ENCODE measurements at places on chromosomes 3 and 15.
A peak's percentile ranks its signal among the peaks of the same experiment; 100 is the strongest.

GRCh38 chr15:88537591-88538317, 8.7 kb downstream of the DET1 start:
- no peak overlapping the region for H3K4me3 ChIP-seq
- H3K27ac ChIP-seq = no peak overlapping the region
- no peak for ATAC-seq
- no peaks in the 10 kb centered on the region for H3K4me1 ChIP-seq
- no peaks in the 10 kb centered on the region for H3K27me3 ChIP-seq

DNA sequence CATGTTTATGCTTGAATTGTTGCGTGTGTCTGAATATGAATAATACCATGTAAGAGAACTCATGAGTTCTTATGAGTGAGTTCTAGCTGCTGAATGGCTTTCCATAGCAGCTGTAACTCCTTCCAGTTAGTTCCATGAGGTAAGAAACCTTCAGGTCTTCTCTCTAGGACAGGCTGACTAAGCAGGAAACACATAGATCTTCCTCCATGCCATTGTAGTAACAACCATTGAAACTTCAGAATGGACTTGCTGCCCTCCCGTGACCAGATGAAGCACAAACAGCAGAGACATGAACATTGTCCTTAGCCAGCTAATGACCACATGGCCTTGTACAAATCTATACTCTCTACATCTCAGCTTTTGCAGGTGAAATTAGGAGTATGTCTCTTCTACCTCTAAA, 200.0 kb downstream of the ZNF385D start:
- no peaks in the 10 kb centered on the region for H3K36me3 ChIP-seq
- no peak overlapping the region for H3K27ac ChIP-seq

GRCh38 chr15:67406257-67406861, 114.6 kb upstream of the C15orf61 start:
- peaks cover 10% of the 10 kb centered on the region for H3K4me1 ChIP-seq
- H3K27me3 ChIP-seq = no peaks in the 10 kb centered on the region
- no peak for ATAC-seq
- H3K27ac ChIP-seq = no peak overlapping the region

- no peak overlapping the region for H3K4me3 ChIP-seq
- H3K4me1 ChIP-seq = no peaks in the 10 kb centered on the region
- no peak overlapping the region for H3K27ac ChIP-seq
- ATAC-seq = no peak
- no peaks in the 10 kb centered on the region for H3K27me3 ChIP-seq
Measured at GRCh38 chr3:42723219-42723618, 20.6 kb upstream of the HHATL start.

- no peaks in the 10 kb centered on the region for H3K36me3 ChIP-seq
- ATAC-seq = no peak
- no peaks in the 10 kb centered on the region for H3K4me1 ChIP-seq
- H3K27me3 ChIP-seq = peaks cover 19% of the 10 kb centered on the region
- no peak overlapping the region for H3K4me3 ChIP-seq
- H3K27ac ChIP-seq = no peak overlapping the region
Measured at GRCh38 chr15:92492551-92493115, 99.0 kb downstream of the ST8SIA2 start.

DNA sequence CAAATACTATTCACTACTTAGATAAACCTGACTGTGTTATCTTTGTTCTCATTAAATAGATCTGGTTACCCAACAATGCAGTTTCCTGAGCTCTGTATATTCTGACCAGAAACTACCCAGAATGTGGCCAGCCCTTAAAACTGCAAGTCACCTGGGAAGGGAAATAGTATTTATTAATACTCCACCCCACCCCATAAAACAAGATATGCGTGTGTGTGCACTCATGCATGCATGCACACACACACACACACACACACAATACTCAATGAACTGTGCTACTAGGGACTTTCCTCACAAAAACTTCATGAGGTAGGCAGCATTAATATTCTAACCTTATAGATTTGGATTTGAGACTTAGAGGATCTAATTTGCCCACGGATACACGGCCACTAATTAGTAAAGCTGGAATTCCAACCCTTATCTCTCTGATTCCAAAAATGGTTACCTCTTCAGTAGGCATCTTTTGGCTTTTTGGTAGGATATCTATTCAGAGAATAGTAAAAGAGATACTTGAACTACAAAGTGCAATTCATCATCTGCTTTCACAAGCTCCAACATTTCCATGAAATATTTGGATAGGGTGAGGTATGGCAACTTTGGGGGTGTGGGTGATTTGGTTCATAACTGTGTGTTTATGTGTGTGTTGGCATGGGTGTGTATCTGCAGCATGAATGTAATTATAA, 197.0 kb upstream of the CFAP20DC start:
- H3K27ac ChIP-seq = no peak overlapping the region
- H3K4me1 ChIP-seq = peaks cover 11% of the 10 kb centered on the region
- no peaks in the 10 kb centered on the region for H3K36me3 ChIP-seq
- no peak for ATAC-seq

GRCh38 chr3:25427942-25428788, at the start of gene RARB:
Gene RARB, plus strand, starts transcription at chr3:25428263. Its CDS starts 469 bp downstream, at chr3:25428732.
- no peaks in the 10 kb centered on the region for H3K36me3 ChIP-seq
- H3K4me1 ChIP-seq = peaks cover 55% of the 10 kb centered on the region

GRCh38 chr3:113948015-113948917, 453 bp downstream of the ZDHHC23 start:
- H3K4me1 ChIP-seq = peaks cover 13% of the 10 kb centered on the region
- H3K4me3 ChIP-seq = peak overlapping the region; percentile 89
- peak overlapping the region; percentile 79 for H3K27ac ChIP-seq
- H3K36me3 ChIP-seq = no peaks in the 10 kb centered on the region
- H3K27me3 ChIP-seq = no peaks in the 10 kb centered on the region

- no peaks in the 10 kb centered on the region for H3K4me1 ChIP-seq
- no peaks in the 10 kb centered on the region for H3K36me3 ChIP-seq
- no peak overlapping the region for H3K27ac ChIP-seq
- no peaks in the 10 kb centered on the region for H3K27me3 ChIP-seq
Measured at GRCh38 chr3:43793648-43794372, 103.1 kb downstream of the ABHD5 start.

DNA sequence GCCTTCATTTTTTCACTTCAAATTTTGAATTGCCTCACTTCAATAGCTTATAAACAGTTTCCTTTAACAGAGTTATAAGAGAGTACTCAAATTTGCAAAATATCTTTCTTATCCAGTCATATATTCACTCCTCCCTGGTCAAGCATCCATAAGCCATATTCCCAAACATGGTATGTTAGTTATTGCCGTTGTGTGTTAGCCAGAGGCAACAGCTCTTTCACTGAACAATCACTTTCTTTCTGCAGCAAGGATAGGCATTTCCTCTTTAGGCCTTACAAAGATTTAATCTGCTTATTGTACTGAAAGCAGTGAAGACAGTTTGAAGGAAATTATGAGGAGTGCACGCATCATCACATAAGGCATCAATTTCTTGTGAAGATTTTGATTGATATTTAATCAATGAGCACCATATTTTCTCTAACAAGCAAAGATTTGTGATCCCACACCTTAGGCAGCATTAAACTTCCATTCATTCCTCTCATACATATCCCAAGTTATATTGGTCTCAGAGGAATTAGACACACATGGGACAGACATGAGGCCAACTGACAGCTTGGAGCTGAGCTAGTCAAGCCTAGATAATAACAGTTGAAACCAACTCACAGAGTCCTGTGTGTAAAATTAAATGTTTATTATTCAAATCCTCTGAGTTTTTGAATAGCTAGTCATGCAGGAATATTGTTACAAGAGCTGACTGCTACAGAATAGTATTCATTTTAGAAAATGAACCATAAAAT, 80.0 kb upstream of the EPHA6 start:
- no peak for ATAC-seq
- H3K4me3 ChIP-seq = no peak overlapping the region
- H3K4me1 ChIP-seq = no peaks in the 10 kb centered on the region
- no peaks in the 10 kb centered on the region for H3K36me3 ChIP-seq
- no peaks in the 10 kb centered on the region for H3K27me3 ChIP-seq

DNA sequence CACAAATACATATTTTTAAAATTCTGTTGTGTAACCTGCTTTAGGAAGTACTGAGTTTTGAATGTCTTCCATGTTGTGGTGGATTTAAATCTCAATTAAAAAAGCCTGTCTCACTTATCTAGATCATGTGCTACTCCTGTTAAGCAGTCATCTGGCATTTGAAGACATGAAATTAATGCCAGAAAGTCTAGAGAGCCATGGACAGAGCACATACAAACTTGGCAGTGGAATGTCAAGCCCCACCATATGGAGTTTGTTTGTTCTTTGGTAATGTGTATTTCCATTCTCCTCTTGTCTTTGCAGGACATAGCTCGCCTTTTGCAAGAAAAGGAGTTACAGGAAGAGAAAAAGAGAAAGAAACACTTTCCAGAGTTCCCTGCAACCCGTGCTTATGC, 39.3 kb upstream of the UTS2B start:
- peak; percentile 61 for ATAC-seq
- H3K27ac ChIP-seq = no peak overlapping the region
- no peaks in the 10 kb centered on the region for H3K27me3 ChIP-seq
- peaks cover 8% of the 10 kb centered on the region for H3K4me1 ChIP-seq
- H3K36me3 ChIP-seq = no peaks in the 10 kb centered on the region

DNA sequence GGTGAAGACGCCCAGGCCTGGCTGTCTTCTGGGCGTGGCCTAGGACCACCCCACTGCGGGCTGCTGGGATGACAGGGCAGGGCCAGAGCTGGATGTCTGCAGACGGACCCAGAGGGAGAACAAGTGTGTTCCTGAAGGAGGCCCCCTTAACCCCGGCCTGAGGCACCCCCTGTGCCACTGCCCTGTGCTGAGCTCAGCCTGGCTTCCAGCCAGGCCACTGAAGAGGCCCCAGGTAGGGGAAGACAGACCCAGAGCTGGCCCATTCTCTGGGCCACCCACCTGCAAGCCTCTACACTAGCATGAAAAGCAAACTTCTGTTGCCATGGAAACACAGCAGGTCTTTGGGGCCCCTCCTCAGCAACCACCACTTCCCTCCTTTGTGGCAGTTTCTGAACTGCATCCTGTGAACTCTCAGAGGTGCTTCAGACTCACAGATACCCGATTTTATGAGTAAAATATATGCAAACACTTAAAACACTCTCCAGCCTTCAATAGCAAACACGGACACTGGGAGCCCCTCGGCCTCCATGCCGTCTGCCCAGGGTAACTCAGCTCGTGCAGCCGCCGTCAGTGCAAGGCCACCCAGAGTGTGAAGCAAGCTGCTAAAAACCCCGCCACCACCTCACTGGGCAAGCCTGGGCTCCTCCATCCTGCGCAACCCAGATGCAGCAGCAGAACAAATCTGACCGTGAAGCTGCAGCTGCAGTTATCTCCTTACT, 42.5 kb downstream of the CMTM6 start:
- no peaks in the 10 kb centered on the region for H3K36me3 ChIP-seq
- no peaks in the 10 kb centered on the region for H3K27me3 ChIP-seq

DNA sequence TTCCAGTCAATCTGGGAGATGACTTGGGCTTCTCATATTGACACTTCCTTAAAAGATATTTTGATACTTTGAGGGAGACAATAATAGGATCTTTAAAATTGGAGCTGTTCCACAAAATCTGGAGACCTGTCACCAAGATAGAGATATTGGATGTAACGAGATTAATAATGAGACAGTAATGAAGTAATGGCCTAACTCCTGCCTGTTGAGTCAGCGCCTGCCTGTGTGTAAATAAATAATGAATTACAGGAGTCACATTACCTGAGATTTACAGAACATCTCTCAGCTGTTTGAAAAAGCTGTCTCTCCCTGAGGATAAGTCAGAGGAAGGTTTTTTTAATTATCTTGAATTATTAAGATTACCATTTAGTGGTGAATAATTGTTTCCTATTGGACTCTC, 43.8 kb upstream of the MITF start:
- H3K27ac ChIP-seq = no peak overlapping the region
- no peaks in the 10 kb centered on the region for H3K4me1 ChIP-seq
- no peak overlapping the region for H3K4me3 ChIP-seq
- no peaks in the 10 kb centered on the region for H3K27me3 ChIP-seq
- no peak for ATAC-seq

DNA sequence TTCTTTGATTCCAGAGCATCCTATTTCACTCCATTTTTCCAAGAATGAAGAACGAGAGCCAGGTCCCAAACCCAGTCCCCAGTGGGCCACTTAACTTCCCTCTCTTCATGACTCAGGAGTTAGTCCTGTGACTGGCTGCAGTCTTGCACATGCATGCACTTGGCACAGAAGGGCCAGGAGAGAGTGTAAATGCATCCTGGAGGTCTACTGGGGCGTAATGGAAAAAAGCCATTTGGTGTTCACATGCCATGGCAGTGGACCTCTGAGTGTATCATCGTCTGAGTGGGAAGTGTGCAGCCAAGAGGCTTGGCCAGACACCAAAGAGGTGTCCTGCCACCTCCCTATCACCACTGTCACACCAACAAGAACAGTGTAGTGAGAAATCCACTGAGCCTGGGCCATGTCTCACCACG, 15.1 kb upstream of the RFTN1 start:
- no peak overlapping the region for H3K27ac ChIP-seq
- H3K36me3 ChIP-seq = no peaks in the 10 kb centered on the region
- H3K4me1 ChIP-seq = no peaks in the 10 kb centered on the region

DNA sequence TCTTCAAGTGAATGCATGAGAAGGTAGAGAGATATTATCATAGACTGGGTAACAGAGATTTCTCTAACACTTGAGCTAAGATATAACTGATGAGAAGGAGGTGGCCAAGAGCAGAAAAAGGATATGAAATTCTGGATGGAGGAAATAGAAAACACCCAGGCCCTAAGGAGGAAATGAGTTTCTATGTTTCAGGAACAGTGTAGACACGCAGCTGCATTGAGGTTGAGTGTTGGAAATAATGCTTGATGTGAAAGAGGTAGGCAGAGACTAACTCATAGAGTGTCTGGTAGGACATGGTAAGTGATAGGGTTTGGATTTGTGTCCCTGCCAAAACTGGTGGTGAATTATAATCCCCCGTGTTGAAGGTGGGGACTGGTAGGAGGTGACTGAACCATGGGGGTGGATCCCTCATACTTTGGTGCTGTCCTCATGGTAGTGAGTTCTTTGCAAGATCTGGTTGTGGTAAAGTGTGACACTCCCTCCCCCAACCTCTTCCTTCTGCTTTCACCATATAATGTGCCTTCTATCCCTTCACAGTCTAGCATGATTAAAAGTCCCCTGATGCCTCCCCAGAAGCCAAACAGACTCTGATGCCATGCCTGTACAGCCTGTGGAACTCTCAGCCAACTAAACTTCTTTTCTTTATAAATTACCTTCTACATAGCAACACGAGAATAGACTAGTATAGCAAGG, 787.3 kb downstream of the EDEM1 start:
- no peak overlapping the region for H3K4me3 ChIP-seq
- ATAC-seq = peak; percentile 16
- H3K27me3 ChIP-seq = no peaks in the 10 kb centered on the region
- no peak overlapping the region for H3K27ac ChIP-seq
- no peaks in the 10 kb centered on the region for H3K4me1 ChIP-seq

DNA sequence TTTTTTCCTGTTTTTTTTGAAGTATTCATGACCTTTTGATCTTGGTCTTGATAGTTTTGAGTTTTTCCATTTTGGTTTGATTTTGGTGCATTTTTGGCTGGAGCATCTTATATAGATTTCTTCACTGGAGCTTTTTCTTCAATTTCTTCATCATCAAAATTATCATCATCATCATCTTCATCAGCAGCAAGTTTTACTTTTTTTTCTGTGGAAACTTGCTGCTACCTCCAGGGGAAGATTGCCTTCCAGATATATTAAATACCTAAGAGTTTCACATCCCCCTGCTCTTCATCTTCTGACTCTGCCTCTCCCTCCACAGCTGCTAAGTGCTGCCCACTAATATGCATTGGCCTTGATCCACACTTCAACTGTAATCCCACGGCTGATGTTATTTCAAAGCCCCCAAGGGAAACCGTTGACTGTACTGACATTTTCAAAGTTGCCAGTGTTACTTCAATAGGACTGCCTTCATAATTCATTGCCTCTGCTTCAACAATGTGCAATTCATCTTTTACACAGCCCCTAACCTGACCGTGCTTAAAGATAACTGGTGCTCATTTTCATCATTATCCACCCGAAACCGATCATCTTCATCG, 151.7 kb downstream of the NR1D2 start:
- no peak overlapping the region for H3K4me3 ChIP-seq
- no peaks in the 10 kb centered on the region for H3K4me1 ChIP-seq
- no peak for ATAC-seq
- H3K27me3 ChIP-seq = no peaks in the 10 kb centered on the region

Measured in gastroesophageal sphincter (tissue), 4 donors.